ENCODE measurements at places on chromosomes 2 and 18.
A peak's percentile ranks its signal among the peaks of the same experiment; 100 is the strongest.

- no peak for DNase-seq
These were observed 391.7 kb downstream of the PTPRM start for GRCh38 chr18:7958897-7959146.

GRCh38 chr2:142682528-142682927 lies 194.9 kb upstream of the KYNU start:
- DNase-seq, result peak; percentile 40

GRCh38 chr2:237485304-237485703 lies 1.7 kb upstream of the MLPH start:
- DNase-seq, result peak; percentile 61

DNA sequence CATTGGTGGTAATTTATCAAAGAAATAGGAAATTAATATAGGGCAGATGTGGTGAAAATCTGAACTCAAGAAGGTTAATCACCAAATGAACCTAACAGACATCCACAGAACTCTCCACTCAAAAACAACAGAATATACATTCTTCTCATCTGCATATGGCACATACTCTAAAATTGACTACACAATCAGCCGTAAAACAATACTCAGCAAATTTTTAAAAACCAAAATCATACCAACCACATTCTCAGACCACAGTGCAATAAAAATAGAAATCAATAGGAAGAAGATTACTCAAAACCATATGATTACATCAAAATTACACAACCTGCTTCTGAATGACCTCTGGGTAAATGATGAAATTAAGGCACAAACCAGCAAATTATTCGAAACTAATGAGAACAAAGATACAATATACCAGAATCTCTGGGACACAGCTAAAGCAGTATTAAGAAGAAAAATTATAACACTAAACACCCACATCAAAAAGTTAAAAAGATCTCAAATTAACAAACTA lies 31.0 kb downstream of the RBM43 start:
- DNase-seq, result no peak

DNA sequence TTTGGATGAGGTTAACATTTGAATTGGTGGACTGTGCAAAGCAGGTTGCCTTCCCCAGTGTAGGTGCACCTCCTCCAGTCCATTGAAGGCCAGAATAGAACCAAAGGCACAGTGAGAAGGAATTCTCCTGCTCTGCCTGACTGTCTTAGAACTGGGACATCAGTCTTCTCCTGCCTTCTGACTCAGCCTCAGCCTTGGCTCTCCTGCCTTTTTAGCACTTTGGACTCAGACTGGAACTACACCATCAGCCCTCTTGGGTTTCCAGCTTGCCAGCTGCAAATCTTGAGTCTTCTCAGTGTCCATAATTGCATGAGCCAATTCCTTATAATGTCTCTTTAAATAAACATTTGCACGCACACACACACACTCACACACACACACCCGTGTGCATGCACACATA lies 8.0 kb upstream of the TMEM177 start:
- no peak for DNase-seq

GRCh38 chr2:70674636-70675430 lies 93.2 kb downstream of the ADD2 start:
- no peak for DNase-seq

- no peak for DNase-seq
These were observed 52.3 kb downstream of the MYCN start for GRCh38 chr2:15992457-15993231.

- DNase-seq, result no peak
These were observed 745.0 kb upstream of the ACVR2A start for GRCh38 chr2:147099845-147100244.

- DNase-seq, result no peak
These were observed 126.1 kb downstream of the MYCN start for GRCh38 chr2:16066261-16067036.

GRCh38 chr2:15780912-15781574 lies 159.3 kb upstream of the MYCN start:
- no peak for DNase-seq

DNA sequence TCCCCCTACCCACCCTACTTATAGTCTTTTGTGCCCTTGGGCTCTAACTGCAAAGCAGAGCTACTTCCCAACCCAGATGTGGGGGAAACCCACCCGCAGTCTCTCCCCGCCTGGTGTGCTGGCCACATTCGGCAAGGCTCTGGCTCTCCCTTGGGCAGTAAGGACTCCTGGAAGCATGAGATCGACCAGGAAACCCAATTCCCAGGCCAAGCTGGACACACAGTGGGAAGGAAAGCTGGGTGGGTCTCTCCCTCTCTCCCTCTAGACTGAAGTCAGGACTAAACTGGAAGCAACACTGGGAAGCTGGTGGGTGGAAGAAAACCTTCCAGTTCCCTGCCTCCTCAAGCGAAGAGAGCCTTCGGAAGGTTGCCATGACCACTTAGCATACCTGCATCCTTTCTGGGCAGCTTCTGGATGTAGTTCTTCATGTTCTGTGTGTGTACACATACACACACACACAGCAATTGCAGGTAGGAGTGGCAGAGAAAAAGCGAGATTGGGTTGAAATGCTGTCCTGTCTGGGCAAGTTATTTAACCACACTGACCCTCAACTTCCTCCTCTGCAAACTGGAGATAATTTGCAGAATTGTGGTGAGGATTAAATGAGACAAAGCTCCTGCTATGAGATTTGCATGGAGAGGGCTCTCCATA lies 33.9 kb downstream of the ZBTB7C start:
- DNase-seq, result no peak

- no peak for DNase-seq
These were observed 209.0 kb upstream of the COPS8 start for GRCh38 chr2:236876642-236877041.

- no peak for DNase-seq
These were observed 47.8 kb downstream of the TGFA start for GRCh38 chr2:70505613-70506391.

DNA sequence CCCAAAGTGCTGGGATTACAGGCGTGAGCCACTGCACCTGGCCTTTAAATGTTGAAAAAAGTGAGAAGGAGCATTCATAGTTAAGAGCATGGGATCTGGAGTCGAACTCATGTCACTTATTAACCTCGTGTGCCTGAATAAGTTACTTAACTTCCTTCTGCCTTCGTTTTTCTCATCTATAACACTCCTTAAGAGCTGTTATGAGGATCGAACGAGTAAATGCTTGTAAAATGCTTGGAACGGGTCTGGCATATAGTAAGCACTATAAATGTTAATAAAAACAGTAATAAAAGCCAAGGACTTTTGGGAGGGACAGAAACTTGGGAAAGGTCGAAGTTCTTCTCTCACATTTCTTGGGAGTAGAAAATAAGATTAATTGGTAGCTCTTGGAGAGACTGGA lies 40.8 kb downstream of the RAB10 start:
- no peak for DNase-seq

- no peak for DNase-seq
These were observed 6.3 kb upstream of the SIX3 start for GRCh38 chr2:44934983-44935728.

Measured in astrocyte of the spinal cord (primary cell).